Suppressor macrophage treated with lipopolysaccharide for 4 hours (primary cell): ENCODE measurements at places on chromosomes 6 and 20.

- DNase-seq, result no peak
Measured at GRCh38 chr20:1775117-1775516, 117.5 kb upstream of the SIRPG start.

DNA sequence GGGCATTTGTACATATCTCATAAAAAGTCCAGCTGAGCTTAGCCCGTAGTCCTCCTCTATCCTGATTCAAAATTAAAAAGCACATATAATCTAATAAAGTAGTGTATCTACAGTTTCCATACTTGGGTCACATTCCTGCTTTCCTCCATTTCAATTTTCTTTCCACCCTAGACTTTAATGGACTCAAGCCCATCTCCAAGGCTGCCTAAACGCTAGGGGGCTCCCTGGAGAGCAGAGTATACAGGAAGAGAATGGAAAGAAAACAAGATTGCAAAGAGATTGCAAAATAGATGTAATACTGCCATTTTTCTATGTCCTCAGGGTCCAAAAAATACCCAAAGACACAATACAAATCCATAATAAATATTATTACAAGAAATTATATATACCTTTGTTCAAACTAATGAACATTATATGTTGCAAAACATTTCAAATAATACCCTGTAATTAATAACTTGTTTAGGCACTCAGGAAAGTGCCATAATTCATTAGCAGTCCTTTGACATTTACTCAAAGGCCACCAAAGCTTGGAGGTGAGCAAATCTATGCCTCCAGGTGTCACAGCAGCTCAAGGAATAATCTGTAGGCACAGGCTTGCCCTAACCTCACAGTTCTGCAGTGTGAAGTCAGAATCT is 2.4 kb upstream of the MCM3 start:
- DNase-seq, result peak; percentile 88

GRCh38 chr20:24981282-24981681 is 11.3 kb downstream of the APMAP start:
- DNase-seq, result no peak

- peak; percentile 18 for DNase-seq
Measured at GRCh38 chr6:77650098-77650663, 2.7 kb upstream of the MEI4 start.

GRCh38 chr6:64489763-64490162 is 854.2 kb downstream of the PHF3 start:
- DNase-seq, result no peak

DNA sequence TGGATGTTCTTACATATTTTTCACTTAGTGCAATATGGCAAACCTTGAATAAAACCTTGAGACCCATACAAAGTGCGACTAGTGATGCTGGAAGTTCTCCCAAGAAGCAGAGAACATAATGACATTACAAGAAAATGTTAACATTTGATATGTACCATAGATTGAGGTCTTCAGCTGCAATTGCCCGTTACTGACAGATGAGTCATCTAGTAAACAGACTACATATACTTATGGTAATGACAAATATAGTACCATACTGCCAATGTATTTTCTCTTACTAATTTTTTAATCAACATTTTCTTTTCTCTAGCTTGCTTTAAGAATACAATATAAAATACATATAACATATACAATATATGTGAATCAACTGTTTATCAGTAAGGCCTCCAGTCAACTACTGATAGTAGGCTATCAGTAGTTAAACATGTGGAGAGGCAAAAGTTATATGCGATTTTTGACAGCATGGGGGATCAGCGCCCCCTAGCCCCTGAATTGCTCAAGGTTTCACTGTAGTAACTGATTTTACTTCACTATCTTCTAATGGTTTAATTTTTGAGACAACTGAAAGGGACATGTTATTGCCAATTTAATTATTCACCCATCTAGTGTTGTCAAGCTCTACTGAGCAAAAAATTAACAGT is 166.7 kb upstream of the ADGRB3 start:
- DNase-seq, result no peak

GRCh38 chr6:50185006-50185405 is 135.3 kb upstream of the DEFB112 start:
- no peak for DNase-seq

DNA sequence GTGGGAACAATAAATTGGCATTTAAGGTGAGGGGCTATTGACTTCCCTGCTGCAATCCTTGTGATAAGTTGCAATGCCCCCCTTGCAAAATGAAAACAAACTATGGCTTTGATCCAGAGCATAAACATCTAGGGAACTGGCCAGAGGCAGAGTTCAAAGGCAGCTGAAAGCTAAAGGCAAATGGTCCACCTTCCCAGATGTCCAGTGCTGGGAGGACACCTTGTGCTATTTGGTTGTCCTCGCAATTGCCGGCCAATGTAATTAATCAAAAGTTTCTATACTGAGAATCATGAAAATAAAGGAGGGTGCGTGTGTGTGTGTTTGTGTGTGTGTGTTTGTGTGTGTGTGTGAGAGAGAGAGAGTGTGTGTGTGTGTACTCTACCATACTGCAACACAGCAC is 337.4 kb downstream of the CBLN4 start:
- no peak for DNase-seq

DNA sequence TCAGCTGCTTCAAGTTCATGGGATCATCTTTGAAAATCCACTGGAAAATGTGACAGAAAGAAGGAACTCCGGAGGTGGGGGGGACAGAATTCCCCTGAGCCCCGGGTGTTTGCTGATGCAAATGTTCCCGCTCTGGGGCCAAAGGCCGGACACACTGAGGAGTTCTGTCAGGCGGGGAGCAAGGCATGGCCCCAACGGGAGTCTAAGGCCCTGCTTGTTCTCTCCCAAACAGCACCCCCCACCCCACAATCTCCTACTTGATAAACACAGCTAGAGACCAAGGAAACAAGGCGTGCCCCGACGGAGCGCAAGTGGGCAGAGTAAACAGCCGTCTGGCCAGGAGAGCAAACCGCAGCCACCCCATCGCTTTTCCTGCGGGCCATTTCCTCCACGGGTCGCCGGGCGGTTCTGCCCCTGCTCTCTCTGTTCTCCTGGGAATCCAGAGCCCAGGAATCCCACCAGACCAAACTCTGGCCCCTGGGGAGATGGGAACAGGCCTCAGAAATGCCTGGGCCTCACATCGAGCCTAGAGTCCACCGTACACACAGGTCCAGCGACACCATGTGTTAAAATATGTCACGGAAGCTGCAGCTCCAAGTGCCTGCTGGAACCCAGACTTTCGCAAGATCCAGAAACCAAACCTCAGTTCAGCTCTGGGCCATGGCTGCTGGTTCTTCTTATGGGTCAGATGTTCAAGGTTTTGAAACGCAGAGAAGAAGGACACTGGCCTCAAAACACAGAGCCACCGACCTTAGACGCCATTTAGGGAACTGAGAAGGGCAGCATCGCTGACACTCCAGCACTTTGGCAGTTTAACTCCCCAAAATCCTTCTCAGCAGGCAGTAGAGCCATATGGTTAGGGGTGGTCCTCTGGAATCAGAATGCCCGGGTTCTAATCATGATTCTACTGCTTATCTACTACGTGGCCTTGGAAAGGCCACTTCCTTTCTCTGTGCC is 104.2 kb downstream of the PREX1 start:
- peak; percentile 74 for DNase-seq
